Amniotic epithelial cell (primary cell): ENCODE measurements at places on chromosomes 12 and 14.

DNA sequence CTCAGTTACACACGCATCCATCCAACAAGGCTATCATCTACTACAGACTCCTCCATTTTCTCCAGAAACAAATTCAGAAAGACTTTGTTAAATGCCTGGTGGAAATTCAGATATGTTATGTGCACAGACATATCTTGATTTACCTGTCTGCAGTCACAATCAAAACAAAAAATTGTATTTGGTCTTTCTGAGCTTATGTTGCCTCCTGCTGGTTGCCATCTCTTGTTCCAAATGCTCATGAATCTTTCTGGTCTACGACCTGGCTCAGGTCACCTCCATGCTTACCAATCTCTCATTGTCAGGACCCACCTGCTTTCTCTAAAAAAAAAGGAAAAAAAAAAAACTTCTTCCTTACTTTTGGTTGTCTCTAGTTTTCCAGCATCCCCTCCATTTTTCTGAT lies 169.2 kb upstream of the PLXNC1 start:
- DNase-seq, result peak; percentile 73

DNA sequence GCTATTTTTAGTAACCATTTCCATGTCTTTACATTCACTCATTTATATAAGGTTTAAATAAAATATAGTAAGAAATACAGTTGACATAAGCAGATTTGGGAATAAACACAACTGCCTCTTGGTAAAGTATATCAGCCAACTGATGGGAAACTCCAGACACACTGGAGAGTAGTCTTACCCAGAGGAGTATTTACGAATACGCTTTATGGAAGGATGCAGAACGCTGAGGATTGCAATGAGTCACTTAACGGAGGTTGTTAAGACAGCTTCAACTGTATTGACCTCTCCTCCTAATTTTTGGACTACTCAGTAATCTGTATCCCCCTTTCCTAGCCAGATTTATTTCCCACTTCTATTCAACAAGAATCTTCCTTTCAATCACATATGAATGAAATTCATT lies 6.0 kb downstream of the C2CD5 start:
- peak; percentile 24 for DNase-seq

DNA sequence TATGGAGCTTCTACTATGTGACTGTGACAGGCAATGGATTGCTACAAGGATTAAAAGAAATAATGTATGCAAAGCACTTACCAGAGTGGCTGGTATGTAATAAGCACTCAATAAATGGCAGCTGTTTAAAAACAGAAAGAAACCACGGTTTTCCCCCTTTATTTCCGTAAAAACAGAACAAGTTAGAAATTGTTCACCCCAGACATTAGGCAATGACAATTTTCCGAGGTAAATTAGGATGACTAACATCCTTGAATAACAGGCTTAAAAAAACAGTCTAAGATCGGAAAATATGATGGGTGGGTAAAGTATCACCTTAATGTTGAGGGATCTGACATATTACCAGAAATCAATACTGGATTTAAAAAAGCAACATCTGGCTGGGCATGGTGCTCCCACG lies 20.9 kb upstream of the CNIH1 start:
- no peak for DNase-seq

GRCh38 chr14:66056926-66057552 lies 429.1 kb upstream of the CCDC196 start:
- no peak for DNase-seq

GRCh38 chr12:13374793-13375192 lies 178.3 kb downstream of the EMP1 start:
- DNase-seq, result no peak

DNA sequence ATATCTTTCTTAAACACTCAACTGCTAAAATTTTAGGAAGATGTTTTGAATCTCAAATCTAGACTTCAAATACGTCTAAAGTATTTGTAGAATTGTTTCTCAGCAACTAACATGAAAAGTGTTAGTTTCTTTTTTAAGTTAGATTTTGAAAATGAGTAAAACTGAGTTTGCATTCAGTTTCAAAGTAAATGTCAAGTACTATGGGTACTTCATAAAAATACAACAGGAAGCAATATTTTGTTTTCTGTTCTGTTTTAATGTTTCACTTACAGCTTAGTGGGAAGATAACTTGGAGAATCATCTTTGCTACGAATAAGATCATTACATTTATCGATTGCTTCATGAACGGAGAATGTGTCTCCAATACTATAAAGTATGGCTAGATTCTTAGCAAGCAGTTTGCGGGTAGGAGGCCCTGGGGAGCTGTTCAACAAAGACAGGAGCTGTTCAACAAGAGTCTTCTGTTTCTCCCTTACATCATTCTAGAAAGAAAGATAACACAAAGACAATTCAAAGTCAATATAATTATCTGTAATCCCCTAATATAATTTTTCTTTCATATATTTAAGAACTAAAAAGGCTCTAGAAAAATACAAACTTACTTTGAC lies 20.2 kb downstream of the HEATR5A start:
- DNase-seq, result no peak

DNA sequence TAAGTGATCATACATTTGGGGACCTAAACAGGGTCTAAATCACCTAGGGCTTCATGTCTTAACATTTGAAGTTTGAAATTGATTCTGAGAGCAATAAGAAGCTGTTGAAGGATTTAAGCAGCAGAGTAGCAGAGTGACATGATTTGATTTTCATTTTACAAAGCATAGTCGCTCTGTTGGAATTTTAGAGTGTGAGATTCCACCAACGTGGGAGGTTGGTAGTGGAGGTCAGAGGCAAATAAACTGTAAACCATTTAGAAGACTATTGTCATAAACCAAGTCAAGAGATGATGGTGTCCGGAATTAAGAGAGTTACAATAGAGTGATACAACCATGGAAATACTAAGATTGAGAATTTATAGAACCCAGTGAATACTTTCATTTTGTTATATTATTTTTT lies 52.7 kb upstream of the ZDHHC17 start:
- DNase-seq, result no peak

GRCh38 chr14:68427550-68427890 lies 365.3 kb downstream of the ZFP36L1 start:
- no peak for DNase-seq

GRCh38 chr12:105092336-105092735 lies 8.1 kb upstream of the ALDH1L2 start:
- no peak for DNase-seq

GRCh38 chr12:110550981-110551380 lies 32.1 kb downstream of the PPTC7 start:
- no peak for DNase-seq

DNA sequence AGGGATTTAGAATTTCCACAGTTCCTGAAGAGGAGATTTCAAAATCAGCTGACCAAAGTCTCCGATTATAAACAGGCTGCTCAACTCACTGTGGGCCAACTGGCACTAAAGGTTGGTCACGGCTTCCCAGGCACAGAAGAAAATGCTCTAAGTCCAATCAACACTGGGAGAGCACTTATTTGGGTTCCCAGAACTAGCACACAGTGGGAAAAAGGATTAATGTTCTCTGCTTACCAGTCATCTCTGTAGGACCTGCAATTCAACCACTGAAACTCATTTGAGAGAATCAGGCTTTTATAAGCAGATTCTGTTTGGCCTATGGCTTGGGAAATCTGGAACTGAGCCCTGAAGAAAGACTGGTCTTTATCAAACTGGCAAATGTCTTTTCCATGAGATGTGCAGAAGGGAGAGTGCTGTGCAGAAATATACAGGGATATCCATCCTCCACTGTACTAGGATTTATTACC lies 49.4 kb downstream of the ABCC9 start:
- no peak for DNase-seq

DNA sequence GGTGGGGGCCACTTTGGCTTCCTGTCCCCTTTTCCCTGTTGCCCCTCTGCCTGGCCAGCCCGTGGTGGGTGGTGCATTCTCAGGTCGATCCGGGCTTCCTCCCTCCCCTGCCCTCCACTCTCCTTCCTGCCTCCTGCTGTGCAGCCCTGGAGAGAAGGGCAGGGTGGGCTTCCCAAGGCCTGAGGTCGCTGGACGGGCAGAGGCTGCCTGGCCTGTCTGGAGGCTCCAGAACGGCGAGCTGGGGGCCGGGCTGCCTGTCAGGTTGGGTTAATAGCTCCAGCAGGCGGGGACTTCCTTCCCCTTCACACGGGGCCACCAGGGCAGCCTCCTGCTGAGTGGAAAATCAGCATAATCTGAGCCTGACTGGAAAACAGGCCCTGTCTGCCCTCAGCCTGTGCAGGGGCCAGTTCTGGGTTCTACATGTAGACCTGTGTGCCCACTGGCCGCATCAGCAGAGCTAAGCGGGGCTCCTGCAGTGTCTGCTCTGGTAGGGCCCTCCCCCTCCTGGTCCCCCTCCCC lies 11.3 kb downstream of the KIF26A start:
- DNase-seq, result peak; percentile 7

DNA sequence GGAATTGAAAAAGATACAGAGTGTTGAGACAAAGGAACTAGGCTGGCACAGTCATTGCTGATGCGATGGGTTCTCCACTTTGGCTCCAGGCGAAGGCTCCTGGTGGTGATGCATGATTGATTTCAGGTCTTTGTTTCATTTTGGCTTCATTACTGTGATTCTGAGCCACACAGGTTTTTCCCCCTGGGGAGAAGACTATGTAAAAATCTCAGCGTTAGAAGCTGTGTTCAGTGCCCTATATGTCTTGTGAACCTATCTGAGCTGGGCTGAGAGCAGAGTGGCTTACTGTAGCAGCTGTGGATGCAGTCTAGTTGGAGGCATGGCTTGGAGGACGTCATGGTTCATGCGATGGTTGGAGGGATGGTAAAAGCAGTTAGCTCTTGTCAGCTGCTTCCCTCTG lies 54.0 kb downstream of the GPATCH2L start:
- no peak for DNase-seq

GRCh38 chr12:77995436-77996167 lies 164.9 kb downstream of the NAV3 start:
- peak; percentile 79 for DNase-seq

- DNase-seq, result no peak
Measured at GRCh38 chr14:92944976-92945375, 22.0 kb downstream of the CHGA start.
